ENCODE measurements at places on chromosomes 7 and 10.

DNA sequence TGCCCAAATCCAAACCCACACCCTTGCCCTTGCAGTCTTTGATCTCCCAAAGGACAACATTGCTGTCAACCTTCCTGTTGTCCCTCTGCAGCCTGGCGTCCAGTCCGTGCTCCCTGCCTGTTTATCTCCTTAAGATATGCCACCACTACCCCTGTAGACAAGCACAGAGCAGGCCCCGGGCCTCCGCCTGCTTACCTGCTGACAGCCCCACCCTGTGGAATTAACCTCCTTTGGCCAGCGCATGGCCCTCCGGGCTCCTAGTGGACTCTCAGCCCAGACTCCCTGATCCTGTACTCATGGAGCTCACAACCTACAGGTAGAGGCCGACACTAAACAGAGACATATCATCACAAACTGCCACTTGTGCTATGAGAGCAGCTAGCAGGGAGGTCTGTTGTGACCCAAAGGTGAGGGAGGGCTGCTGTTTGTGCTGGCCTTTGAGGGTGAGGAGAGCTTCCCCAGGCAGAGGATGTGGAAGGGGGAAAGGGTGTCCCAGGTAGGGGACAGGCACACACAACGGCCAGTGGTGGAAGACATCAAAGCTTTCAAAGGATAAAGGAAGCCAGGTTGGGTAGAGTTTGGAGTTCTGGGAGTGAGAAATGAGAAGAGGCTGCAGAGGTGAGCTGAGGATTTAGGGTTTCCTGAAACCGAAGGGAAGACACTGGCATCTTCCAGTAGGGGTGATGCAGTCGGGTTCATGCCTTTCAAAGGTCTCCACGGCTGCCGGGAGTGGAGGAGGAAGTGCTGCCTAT is 174.5 kb upstream of the ZMIZ1 start:
- DNase-seq, result no peak

DNA sequence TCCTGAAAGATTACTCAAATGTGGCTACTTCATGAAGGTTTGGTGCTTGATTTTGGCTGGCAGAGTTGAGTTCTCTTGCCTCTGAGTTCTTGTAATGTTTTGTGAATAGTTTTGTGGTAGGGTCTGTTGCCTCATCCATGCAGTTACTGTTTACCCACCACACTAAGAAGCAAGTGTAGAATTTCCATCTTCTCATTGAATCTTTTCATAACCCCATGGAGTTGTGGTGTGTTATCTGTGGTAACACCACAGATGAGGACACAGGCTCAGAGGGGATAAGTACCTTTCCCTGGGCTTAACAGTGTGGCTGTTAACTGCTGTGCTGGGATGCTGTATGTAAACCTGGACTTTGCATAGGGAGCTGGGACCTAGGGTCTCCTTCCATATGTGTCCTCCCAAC is 186.3 kb downstream of the CAMK1D start:
- no peak for DNase-seq

DNA sequence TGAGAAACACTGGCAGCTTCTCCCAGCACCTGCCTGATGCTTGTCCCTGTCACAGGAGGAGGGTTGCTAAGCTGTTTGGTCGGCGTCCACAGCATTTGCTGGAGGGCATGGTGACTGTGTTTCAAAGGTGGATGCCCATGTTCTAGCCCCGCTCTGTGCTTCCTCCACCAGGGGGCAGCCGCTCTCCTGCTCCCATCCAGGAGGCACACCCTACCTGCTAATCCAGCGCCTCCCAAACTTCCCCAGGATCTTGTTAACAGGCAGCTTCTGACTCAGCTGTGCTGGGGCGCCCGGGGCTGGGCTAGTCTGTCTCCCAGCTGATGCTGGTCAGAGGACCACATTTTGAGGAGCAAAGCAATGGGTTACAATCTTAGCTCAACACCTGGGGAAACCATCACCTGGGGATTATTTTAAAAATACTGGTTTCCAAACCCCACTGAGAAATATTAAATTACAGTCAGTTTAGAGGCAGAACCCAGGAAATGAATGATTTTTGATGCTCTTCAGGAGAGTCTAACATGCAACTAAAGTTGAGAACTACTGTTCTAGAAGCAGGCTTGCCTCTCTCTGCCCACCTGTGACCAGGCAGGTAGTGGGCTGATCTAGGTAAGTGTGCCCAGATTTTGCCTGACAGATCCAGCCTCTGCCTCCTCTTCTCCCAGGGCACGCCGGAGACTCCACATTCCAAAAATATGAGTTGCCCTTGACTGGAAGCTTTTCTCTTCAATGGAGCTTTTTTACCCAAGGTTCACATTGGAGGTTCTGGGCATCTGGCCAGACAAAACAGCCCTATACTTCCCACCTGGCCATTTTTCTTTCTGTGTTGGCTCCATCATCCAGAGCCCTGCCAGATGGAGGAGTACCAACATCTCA is 92.7 kb upstream of the GPR26 start:
- DNase-seq, result no peak

- no peak for DNase-seq
Measured at GRCh38 chr10:27527666-27528295, 23.7 kb downstream of the RAB18 start.

- no peak for DNase-seq
Measured at GRCh38 chr7:74187915-74188675, 13.9 kb downstream of the EIF4H start.

- no peak for DNase-seq
Measured at GRCh38 chr10:128775743-128776142, 649.5 kb upstream of the MKI67 start.

GRCh38 chr10:26556748-26557640 is 118.9 kb downstream of the APBB1IP start:
- DNase-seq, result peak; percentile 1

- no peak for DNase-seq
Measured at GRCh38 chr10:31014161-31014875, 17.3 kb downstream of the ZNF438 start.

DNA sequence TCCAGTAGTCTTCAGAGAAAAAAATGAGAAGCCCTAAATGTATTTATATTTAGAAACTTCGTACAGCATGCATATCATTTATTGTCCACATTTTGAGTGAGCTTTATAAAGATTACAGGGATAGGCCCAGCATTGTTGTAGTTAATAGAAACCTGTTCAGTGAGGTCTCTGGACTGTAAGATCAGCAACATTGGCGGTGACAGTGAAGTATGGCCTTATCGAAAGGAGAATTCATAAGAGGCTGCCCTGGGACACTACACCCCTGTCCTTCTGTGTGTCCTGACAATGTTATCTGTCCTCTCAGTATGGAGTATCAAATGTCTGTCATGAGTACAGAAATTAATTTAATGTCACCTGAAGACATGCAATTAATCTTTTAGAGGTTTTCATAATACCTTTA is 57.2 kb downstream of the SHH start:
- DNase-seq, result no peak

DNA sequence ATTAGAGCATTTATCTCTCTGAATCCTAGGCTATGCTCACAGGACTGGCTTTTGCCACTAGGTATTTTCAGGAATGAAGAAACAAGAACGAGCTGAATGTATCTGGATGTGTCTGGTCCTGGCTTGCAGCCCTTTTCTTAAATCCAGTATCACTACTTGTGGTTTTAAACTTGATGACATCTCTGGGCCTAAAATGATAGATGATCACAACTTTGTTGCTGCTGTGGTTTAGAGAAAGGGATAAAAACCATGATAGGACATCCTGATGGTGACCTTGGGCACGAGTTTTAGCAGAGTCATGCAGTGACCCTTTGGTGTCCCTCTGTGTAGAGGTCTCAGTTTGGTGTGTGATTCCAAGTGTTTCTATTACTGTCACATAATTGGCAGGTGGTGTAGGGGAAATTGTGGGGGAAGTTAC is 31.7 kb upstream of the SEMA3C start:
- no peak for DNase-seq

- no peak for DNase-seq
Measured at GRCh38 chr10:21265622-21266021, 259.9 kb downstream of the SKIDA1 start.

GRCh38 chr10:28217848-28218247 is 85.0 kb downstream of the MPP7 start:
- no peak for DNase-seq

- no peak for DNase-seq
Measured at GRCh38 chr7:1113548-1113885, 25.6 kb downstream of the GPER1 start.

DNA sequence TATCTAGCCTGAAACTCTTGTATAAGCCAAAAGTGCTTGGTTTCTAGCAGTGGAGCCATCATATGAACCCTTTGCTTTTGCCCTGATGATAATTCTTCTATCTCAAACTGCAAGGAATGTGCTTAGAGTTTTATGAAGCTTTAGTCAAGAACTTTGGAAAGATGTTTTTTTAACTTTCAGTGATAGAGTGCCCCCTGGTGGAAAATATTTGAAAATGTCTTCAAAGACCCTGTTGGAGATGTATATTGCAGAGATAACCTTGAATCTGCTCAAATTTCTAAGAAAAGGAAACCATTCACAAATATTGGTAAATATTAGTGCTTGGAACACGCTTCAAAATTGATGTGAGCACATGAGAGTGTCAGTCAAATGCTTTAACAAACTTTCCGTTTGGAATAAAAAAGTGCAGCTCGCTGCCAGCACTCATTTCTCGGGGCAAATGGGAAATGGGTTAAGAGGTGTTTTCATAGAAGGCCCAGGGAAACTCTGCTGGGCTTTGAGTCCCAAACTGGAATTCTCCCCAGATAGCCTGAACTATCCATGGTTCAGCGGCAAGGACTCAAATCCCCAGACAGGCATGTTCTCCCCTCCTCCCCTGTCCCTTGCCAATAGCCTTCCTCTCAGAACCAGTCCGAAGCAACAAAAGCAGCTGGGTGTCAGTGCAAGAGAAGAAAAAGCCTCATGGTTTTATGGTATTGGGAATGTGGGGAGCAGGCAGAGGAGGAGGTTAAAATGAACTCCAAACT is 129.3 kb downstream of the MYOF start:
- no peak for DNase-seq

DNA sequence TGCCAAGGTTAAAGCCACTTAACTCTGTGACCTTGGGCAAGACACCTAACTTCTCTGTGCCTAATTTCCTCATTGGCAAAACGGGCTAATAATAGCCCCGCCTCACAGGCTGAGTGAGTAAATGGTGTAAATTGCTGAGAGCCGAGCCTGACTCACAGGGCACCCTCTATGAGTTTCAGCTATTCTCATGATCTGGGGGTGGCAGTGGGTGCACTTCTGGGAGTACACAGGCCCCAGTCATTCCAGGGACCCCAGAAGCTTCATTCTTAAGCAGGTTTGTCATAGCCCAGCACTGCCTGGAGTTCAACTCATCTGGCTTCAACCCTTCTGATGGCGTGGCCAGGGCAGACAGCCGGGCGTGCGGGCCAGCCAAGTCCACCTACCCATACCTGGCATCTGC is 137.2 kb downstream of the GRID1 start:
- no peak for DNase-seq

- DNase-seq, result no peak
Measured at GRCh38 chr10:74083304-74083703, 67.3 kb downstream of the AP3M1 start.

DNA sequence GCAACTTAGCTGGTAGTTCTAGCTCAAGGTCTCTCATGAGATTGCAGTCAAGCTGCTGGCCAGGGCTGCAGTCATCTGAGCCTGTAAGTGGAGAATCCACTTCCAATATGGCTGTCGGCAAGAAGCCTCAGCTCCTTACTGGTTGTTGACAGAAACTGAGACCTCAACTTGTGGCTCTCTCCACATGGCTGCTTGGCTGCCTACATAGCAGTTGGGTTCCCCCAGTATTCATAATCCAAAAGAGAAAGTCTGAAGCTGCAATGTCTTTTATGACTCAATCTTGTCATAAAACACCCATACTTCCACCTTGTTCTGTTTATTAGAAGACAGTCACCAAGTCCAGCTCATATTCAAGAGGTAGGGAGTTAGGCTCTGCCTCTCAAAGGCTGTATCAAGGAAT is 334.9 kb upstream of the KMT2E start:
- DNase-seq, result no peak

DNA sequence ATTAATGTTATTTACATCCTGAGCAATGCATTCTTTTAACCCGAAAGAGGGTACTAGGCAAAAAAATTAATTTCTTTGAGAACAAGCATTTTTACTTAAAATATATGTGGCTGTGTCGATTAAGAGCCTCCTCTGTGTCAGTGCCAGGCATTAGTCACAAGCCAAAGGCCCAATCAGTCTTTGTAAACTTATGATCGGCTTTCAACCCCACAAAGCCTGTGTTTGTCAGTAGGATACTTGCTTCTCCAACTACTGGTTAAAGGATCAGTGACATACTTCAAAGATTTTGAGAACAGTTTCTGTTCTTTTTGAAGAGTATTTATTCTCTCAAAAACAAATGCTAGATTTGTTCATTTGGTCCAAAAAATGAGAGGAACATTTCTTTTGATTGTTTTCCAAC is 159.3 kb downstream of the NRCAM start:
- DNase-seq, result no peak

- no peak for DNase-seq
Measured at GRCh38 chr7:90625562-90625961, 29.4 kb downstream of the CDK14 start.

- no peak for DNase-seq
Measured at GRCh38 chr10:96830511-96831199, 1.4 kb upstream of the LCOR start.

DNA sequence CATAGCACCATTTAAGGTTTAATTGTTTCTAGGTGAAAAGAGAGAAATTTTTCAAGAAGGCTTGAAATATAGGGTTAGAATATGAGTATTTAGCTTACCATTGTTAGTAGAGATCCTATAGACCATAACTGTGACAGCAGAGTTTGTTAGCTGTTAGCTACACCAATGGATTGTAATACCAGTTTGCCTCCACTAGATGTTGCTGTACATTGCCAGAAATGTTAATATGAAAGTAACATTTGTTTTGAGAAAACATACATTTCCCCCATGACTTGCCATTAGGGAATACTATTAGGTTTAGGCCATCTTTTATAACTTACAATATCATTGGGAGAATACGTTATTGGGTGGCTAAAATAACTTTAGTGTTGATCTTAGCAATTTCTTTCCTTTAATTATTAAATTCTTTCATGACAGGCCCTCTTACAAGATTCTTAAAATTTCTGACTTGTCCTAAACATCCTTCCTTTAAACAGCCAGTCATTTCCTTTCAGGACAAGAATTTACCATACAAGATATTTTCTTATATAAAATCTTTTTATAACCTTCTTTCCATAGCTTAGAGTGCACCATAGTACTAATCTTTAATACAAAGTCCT is 39.5 kb downstream of the ZNF117 start:
- no peak for DNase-seq

- no peak for DNase-seq
Measured at GRCh38 chr7:78198756-78199155, 400.2 kb downstream of the PHTF2 start.

DNA sequence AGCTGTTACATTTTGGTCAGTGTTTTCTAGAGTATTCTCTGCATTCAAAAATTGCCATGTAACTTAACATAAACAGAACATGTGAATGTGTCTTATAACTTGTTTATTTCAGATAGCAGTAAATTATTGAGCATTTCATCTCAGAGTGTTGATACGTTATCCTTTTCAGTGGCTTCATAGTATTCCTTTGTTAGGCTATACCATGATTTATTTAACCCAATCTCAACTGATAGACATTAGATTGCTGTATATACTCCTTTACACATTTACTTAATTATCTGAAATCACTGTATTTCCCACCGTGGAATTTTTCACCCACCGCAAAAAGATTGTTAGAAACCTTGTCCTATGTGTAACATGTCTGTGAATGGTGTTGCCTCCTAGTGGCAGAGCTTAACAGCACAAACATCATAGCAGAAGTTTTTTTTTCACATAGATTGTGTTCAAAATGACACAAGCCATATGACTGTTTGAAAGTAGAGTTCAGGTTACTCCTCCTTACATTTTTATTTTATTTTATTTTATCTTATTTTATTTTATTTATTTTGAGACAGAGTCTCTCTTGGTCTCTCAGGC is 21.4 kb downstream of the SLF2 start:
- no peak for DNase-seq

All from NCI-H1417 treated with DMSO at 0.1 percent for 48 hours (cell line).